ENCODE measurements at places on chromosomes 12 and 14.

GRCh38 chr12:82765971-82766705 lies 79.4 kb downstream of the TMTC2 start:
- DNase-seq = no peak

DNA sequence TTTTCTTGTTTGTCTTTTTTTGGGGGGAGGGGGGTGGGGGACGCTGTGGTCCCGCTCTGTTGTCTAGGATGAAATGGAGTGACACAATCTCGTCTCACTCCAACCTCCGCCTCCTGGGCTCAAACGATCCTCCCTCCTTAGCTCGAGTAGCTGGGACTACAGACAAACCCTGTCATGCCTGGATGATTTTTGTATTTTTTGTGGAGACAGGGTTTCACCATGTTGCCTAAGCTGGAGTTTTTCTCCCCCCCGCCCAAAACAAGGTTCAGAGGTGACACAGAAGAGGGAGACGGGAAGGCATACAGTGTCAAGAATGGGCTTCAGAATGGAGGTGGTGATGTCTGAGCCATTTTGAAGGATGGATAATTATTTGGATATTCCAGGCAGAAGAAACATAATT lies 116.9 kb upstream of the ATF1 start:
- no peak for DNase-seq

- no peak for DNase-seq
Measured at GRCh38 chr14:94298130-94298529, 5.1 kb upstream of the SERPINA10 start.

- no peak for DNase-seq
Measured at GRCh38 chr14:84181072-84181471, 1348.9 kb upstream of the FLRT2 start.

GRCh38 chr14:75068294-75069120 lies 934 bp upstream of the ZC2HC1C start:
- DNase-seq = no peak

DNA sequence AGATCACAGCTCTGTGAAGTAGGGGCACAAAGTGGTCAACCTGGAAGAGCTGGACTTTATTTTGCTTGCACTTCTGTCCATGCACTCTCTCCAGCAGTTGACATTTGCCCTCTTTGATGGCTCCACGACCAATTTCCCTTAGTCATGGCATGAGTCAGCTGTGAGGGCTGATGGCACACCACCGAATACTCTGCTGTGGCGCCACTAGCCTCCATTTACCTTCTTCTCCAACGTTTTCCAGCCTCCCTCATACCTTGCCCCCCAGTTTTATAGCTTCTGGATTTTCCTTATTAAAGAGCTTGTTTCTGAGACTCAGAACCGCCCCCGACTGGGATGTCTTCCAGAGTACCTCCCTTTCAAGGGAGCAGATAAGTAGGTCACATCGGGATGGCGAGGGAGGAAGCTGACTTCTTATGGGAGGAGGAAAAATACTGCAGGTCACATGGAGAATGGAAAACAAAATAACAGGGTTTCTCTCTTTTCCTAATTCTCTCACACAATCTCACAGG lies 17.6 kb downstream of the NINJ2 start:
- DNase-seq = no peak

- DNase-seq = no peak
Measured at GRCh38 chr14:72186523-72186922, 254.3 kb downstream of the RGS6 start.

DNA sequence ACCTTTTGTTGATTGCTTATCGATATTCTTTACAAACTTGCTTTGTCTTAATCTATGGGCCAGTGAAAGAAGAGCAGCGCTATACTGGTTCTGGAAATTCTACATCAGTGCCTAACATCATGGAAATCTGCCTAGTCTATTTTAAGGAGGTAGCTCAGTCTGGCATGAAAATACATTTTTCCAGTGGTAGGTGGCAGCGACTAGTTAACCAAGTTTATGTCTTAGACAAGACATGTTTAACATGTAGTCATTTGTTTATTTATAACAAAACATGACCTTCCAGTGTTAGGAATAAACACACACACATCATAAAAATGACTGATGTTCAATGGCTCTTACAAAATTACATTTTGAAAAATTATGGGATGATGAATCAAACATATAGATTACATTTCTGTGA lies 336.0 kb upstream of the SOX5 start:
- DNase-seq = no peak

- DNase-seq = no peak
Measured at GRCh38 chr14:56794088-56794556, 16.2 kb downstream of the OTX2 start.

- no peak for DNase-seq
Measured at GRCh38 chr12:2411616-2412304, 359.0 kb downstream of the CACNA1C start.

GRCh38 chr14:63308723-63309317 lies 9.9 kb downstream of the GPHB5 start:
- no peak for DNase-seq

GRCh38 chr12:116614194-116614915 lies 55.2 kb downstream of the MAP1LC3B2 start:
- no peak for DNase-seq

GRCh38 chr14:95233702-95234241 lies 76.4 kb upstream of the DICER1 start:
- no peak for DNase-seq

DNA sequence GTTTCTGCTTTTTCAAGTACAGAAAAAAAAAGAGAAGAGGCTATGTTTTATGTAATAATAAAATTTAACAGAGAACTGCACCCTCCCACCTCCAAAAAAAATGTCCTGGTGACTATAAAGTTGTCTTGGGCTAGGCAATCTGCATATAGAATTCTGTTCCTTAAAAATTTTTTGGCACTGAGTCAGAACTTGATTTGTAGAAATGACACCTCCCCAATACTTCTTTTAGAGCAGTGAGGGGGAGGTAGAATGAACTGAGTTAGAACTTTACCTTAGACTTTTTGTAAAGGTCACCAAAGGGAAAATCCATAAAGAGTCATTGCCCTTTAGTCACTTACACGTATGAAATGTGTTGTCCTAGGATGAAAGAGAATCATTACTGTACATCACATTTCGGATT lies 80.0 kb downstream of the BTG1 start:
- no peak for DNase-seq

DNA sequence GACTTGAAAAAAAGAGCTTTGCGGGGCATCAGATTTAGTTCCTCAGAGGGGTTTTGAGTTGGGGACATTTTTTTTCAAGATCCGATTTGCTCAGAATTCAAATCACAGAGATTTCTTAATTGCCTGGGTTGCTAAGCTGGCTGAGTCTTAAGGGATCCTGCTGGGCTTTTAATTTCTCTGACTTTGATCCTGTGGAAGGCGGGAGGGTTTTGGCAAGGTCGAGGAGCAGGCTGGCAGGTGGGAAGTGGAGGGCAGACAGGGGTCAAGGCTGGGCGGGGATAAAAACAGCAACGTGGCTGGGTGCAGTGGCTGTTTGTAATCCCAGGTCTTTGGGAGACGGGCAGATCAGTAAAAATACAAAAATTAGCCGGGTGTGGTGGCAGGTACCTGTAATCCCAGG lies 33.5 kb upstream of the CCDC63 start:
- no peak for DNase-seq

DNA sequence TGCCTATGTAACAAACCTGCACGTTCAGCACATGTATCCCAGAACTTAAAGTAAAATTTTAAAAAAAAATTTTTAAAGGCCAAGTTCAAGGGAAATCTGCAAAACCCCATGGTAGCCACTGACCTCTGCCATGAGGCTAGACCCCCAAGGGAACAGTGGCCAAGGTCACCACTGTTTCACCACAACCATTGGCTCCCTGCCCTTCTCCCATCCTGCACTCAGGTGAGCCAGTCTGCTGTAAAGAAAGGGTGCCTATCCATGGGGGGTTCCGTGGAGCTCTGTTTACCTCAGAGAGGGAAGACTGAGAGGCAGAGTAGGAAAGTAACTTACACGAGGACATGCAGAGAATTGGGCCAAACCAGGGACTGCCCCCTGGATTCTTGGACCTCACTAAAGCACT lies 38.6 kb downstream of the VWF start:
- DNase-seq = no peak

- DNase-seq = no peak
Measured at GRCh38 chr14:52240623-52241022, 26.9 kb upstream of the PTGDR start.

GRCh38 chr12:56661979-56662638 lies 16.3 kb upstream of the ATP5F1B start:
- DNase-seq = no peak

GRCh38 chr12:54631551-54631950 lies 3.1 kb downstream of the LACRT start:
- DNase-seq = no peak

DNA sequence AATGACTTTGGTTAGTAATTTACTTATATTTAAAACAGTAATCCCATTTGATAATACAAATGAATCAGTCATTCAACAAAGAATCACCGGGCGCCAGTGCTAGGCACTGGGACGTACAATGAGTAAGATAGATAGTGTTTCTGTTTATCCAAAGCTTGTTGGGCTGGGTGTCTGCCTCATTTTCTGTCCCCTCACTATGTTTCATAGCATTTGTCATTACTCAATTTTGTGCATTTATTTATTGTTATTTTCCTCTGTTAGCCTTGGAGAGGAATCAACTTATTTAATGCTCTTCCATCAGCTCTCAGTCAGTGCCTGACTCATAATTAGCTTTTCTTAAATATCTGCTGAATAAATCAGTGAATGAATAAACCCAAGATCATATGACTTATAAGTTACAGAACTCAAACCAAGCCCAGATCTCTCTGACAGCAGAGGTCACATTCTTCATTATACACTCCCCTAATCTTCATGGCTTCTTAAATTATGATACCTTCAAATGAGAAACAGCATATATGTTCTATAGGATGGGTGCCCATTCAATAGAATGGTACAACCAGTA lies 86.2 kb downstream of the TSPAN8 start:
- no peak for DNase-seq

DNA sequence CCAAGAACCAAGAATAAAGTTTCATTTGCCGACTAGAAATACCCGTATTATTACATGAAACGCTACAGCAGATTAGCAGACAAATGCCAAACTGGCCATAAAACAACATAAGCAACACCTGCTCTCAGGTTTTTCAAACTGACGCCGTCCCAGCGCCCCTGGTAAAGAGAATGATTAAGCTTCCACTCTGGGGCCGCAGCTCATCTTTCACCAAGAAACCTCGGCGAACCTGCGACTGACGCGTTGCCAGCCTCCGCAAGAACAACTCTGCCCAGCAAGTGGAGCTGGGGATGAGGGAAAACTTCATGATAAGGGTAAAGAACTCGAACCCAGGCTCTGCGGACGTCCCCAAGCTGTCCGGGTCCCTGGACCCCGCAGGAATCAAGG lies 530 bp downstream of the ARL1 start:
- DNase-seq = no peak

- DNase-seq = no peak
Measured at GRCh38 chr12:85280984-85281630, 1.1 kb downstream of the ALX1 start.

Measured in CMK (cell line).